ENCODE measurements at places on chromosomes 6 and 20.

DNA sequence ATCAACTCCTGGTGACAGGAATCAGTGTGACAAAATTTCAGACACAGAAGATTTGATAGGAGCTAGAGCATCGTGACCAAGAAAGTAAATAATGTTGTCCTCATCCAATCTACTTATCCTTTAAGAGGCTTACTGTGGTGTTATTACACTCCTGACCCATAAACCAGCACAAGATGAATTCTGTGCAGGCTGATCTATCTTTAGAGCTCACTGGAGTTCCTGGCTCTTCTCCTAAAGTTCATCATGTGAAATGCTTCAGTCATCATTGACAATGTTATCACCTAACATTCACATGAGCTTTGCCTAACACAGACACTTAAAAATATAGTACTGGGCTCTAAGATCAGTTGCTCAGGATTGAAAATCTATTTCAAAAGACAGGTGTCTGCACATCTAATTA, 271.0 kb upstream of the HSF2 start:
- peak; percentile 50 for DNase-seq

GRCh38 chr6:165536911-165537310, 126.1 kb downstream of the PDE10A start:
- no peak for DNase-seq

DNA sequence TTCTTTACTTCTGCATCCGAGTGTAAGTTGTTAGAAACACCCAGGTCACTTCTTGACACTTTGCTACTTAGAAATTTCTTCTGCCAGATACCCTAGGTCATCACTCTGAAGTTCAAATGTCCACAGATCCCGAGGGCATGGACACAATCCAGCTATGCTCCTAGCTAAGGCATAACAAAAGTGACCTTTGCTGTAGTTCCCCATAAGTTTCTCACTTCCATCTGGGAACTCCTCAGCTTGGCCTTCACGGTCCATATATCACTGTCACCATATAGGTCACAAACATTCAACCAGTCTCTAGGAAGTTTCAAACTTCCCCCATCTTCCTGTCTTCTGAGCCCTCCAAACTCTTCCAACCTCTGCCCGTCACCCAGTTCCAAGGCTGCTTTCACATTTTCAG, 65.3 kb downstream of the IRF4 start:
- DNase-seq: no peak

DNA sequence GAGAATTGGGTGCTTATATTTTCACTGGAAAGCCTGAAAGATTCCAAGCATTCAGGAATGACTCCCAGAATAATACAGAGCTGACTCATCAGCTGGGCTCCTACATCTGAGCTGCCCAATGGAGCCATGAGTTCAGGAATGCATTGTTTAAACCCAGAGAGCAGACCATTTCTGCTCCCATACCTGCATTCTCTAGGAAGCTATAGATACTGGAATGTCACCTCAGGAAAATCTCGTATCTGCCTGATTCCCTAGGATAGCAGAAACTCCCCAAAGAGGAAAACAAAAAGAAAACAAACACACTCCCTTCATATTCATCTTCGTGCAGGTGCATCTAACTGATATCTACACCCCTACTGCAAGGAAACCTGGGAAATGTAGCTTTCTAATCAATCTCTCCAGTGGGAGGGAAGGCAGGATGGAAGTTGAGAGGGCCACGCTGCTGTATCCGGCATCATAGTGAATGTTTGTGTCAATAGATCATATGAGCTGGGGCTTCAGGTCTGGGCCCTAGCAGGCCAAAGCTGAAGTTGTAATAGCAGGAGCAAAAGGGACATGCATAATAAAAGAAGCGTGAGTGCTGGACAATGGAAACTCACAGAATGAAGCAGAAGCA, 8.2 kb upstream of the SLC2A12 start:
- no peak for DNase-seq

DNA sequence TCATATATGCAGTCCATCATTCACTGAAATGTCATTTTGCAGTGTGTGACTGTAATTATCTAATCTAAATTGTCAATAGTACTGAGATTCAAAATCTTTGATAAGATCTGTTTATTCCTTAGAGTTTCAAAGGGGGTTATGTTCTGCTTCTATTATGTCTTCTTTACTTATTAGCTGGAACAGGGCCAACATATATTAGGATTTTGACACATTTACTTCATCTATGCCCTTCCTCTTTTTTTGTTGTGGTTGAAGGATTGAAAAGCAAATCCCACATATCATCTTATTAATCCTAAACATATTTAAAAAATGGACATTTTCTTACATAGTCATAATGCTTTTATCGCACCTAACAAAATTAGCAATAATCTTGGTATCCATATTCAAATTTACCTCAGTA, 30.3 kb upstream of the MAS1 start:
- DNase-seq: no peak

DNA sequence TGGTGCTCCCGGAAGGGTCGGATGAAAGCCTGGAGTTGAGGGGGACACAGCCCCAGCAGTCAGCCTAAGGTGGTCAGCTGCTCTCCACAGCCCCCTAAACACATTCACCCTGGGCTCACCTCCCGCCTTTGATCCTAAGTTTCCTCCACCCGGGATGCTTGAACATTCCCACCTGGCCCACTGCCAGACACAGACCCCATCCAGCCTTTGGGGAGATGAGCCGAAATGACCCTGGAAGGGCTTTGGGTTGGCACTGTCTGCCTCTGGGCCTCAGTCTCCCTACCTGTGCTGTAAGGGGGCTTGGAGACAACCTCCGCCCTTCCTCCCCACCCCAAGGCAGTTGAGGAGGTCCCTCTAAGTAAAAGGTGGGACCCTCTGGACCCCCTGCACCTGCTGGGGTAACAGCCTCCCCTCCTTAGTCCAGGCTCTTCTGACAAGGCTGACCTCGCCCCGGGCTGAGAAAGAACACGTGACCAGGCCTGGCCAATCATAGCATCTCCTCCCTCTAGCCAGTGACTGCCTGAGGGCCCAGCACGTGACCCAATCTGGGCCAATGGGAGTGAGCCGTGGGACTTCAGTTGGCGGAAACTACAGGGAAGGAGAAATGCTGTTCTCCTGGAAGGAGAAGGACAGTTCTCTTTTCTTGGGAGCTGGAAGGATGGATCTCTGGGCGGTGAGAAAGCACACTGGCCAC, 16.9 kb upstream of the UBE2V1 start:
- no peak for DNase-seq

GRCh38 chr6:126429866-126430265, 90.0 kb downstream of the CENPW start:
- no peak for DNase-seq

GRCh38 chr6:38987503-38987902, 61.1 kb upstream of the GLP1R start:
- DNase-seq: no peak

DNA sequence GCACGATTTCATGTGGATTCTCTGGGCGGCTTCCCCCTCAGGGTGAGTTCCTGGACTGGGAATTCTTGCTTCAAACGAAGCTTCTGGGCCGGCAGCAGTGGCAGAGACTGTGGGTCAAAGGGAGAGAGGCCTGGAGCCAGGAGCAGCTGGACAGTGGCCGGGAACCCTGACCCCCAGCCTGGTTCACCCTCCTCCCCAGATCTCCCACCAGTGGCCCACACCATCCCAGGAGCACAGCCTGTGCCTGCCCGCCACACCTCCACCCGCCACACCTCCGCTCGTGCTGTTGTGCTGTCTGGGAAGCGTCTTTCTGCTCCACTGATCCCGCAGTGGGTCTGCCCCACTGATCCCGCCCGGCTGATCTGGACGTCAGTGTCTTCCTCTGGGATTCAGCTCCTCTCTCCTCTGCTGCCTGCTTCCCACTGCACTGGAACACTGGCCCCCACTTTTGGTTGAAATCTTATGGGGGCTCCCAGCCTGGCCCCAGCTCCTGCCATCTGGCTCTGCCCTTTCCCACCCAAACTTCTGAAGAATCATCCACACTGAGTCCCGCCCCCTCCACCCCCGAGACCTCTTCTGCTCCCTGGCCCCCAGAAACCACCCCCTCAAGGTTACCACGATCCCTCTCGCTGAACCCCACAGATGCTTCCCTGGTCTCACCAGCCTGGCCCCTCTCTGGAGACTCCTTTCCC, 9.8 kb downstream of the ZBP1 start:
- DNase-seq: no peak

GRCh38 chr6:49739423-49739822, 4.8 kb downstream of the CRISP3 start:
- no peak for DNase-seq

DNA sequence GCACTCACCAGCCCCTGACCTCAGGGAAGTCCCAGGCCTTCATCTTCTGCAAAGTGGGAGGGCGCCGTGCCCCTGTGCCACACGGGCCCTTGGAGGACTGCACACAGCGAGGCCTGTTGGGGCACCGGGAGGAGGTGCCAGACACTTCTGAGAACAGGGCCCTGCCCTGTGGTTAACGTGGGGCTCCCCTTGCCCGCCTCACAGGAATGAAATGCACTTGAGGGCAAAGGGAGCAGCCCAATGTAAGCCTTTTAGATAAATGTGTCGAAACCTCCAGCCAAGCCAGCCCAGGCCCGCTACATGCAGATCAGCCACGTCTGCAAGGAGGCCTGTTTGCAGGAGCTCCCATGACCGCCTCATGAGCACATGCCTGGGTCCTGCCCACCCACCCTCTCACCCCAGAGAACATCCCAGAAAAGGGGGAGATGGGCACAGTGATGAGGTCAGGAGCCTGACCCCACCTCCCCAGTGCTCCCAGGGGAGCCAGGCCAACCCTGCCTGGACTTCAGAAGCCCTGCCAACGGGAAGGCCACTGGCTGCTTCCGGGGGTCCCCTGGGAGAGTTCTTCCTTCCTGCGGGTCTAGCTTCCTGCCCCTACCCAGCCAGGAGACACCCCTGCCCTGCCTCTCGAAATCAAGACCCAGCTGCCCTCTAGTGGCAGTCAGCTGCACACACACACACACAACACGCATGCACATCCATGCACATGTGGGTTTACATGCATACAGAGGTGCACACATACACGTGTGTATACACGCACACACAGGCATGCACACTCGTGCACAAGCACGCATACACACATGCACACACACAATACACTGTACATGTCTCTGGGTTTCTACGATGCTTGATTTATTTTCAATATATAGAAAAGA, 178.7 kb downstream of the TAF4 start:
- DNase-seq: no peak

- no peak for DNase-seq
Measured at GRCh38 chr6:163735076-163735475, 320.6 kb downstream of the QKI start.

- no peak for DNase-seq
Measured at GRCh38 chr6:10237298-10238038, 177.4 kb downstream of the TFAP2A start.

DNA sequence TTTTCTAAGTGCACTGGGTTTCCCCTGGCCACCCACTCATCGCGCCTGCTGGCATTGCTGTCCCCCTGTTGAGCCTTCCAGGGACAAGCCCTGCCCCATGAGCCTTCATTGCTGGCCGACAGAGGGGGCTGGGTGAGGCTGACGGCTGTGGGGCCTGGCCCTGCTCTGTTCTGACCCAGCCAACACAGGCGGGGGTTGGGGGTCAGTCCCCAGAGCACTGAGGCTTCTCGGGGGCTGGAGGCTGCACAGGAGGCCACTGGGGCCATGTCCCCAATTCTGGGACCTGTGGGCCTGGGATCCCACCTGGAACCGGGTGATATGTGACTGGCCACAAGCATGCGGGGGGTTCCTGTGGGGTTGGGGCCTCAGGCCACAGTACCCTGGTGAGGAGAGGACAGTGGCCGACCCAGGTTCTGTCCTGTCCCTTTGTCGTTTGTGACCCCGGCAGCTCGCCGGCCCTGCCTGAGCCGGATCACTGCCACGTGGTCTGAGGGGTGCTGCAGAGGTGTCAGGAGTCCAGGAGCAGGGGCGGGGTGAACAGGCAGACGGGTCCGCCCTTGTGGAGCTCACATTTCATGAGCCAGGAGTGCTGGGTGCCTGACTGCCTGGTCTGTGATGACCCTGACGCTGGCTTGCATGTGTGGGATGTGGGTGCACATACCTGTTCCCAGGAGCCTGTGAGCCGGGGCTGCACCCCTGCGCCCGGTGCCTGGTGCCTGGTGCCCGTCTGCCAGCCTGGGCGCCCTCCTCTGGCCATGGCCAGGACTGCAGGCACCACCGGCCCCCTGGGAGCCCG, 2.1 kb upstream of the COL20A1 start:
- no peak for DNase-seq

- no peak for DNase-seq
Measured at GRCh38 chr6:21423106-21423854, 170.3 kb upstream of the SOX4 start.

GRCh38 chr6:76831299-76831698, 632.0 kb downstream of the HTR1B start:
- no peak for DNase-seq

DNA sequence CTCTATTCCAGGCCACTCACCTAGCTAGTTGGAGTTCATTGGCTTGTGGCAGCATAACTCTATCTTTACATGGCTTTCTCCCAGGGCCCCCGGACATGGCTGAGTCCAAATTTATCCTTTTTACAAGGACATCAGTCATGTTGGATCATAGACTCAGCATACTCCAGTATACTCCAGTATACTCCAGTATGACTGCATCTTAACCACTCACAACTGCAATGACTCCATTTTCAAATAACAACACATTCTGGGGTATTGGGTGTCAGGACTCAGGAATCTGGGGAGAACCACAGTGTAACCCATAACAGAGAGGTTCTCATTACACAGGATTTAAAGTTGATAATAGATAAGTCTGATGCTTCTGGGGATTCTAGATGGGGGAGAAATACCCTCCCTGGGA, 53.8 kb upstream of the TSHZ2 start:
- DNase-seq: no peak

GRCh38 chr20:47230811-47231256, 125.7 kb downstream of the ZMYND8 start:
- DNase-seq: no peak

- no peak for DNase-seq
Measured at GRCh38 chr6:43171707-43172103, 636 bp downstream of the SRF start.

- DNase-seq: no peak
Measured at GRCh38 chr6:2433711-2434110, 188.3 kb upstream of the GMDS start.

DNA sequence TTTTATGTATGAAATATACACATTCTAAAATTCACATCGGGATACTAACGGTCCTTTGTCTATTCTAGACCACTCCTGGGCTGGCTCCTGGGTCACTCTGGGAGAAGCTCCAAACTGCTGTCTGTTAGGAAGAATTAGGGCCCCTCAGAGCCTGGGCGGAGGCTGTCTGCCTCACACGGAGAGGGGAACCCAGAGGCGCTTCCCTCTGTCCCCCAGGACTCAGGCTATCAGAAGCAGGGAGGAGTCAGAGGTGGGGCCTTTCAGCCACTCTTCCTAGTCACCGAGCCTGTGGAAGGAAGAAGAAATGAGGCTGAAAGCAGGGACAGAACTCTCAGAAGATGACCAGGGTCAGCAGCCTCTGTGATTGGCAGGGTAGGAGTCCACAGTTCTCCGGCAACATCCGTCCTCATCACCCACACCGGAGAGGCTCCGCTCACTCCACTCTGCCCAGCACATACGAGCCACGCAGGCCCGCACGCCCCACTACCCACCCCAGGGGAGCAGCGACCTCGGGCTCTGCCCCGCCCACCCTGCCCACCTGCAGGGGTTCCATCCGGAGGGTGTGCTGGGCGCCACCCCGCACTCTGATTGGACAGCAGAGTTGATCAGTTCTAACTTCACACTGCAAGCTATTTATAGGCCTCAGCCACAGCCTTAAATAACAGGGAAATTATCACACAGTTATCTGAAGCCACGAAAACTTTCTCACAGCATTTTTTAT, 182.1 kb upstream of the AFDN start:
- DNase-seq: no peak

GRCh38 chr6:7461416-7461815, 71.8 kb downstream of the RIOK1 start:
- DNase-seq: no peak

- no peak for DNase-seq
Measured at GRCh38 chr20:11838076-11838636, 79.5 kb upstream of the BTBD3 start.
